ENCODE measurements at places on chromosomes 5 and 9.

GRCh38 chr9:79692857-79693571 is 121.2 kb downstream of the TLE4 start:
- DNase-seq, result no peak

GRCh38 chr9:121593066-121593465 is 58.4 kb upstream of the DAB2IP start:
- no peak for DNase-seq

DNA sequence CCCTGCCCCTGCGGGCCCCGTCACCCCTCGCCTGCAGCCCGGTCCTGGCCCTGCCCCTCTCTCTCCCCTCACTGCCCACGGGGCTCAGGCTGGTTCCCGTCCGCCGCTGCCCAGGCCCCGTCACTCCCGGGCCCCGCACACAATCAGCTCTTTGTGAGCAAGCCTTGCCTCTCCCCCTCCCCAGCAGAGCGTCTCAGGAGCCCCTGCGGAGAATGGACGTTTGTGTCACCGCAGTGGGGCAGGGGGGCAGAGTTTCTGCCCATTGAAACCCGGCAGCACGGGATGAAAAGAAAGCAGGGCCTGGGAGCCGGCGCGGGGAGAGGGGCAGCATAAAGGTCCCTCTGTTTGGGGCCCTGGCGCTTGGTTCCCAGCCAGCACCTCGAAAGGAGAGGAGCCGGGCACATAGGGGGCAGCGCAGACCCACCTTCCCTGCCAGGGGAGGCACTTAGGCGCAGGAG is 13.5 kb upstream of the NUP214 start:
- DNase-seq, result no peak

- no peak for DNase-seq
Observed at GRCh38 chr5:151680944-151681427, 5.7 kb downstream of the SPARC start.

DNA sequence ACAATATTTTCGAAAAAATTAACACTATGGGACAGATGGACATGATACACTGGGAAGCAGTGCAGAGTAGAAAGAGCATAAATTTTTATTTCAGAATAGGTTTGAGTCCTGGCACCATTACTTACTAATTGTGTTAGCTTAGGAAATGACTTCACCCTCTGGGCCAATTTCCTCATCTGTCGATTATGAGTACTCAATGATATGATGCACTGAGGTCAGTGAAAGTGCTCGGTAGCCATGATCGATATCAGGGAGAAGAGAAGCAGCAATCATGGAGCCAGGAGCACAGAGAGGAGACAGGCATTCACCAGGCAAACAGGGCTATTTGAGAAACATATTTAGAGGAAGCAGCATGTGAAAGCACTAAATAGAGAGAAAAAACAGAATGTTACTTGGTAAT is 29.4 kb downstream of the NR6A1 start:
- no peak for DNase-seq

GRCh38 chr5:133777951-133778350 is 165.6 kb upstream of the FSTL4 start:
- DNase-seq, result no peak

- no peak for DNase-seq
Observed at GRCh38 chr9:113507256-113507655, 43.7 kb downstream of the RGS3 start.

DNA sequence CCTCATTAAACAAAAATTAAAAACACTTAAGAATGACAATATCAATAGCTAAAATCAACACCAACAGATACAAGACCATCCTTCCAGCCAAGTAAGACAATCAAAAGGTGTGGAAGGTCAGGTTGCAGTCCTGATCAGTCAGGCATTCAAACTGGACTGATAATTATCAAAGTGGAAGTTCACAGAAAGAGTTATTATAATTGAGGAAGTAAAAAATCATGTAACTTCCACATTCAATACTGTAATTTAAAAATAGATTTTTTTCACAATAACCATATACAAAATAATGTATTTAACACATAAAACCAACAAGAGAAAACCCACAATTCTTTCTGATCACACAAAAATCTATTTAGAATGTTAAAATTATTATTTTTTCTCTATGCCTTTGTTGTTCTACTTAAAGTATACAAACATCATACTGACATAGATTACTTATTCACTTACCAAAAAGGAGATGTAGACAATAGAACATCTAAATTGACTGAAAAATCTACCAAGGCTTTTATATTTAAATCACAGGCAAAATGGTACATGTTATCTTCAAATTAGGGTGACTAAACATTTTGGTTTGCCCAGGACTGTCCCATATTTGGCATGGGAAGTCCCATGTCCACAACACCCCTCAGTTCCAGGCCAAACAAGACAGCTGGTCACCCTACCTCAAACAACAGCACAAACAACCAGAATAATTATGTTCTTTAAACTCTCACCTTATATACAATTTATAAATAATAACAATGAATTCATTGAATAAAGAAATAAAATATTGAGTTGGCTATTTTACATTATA is 142.5 kb upstream of the SLC24A2 start:
- DNase-seq, result no peak

- DNase-seq, result no peak
Observed at GRCh38 chr5:24141046-24141445, 503.7 kb downstream of the CDH10 start.

GRCh38 chr5:174245516-174246075 is 200.1 kb downstream of the NSG2 start:
- DNase-seq, result no peak

DNA sequence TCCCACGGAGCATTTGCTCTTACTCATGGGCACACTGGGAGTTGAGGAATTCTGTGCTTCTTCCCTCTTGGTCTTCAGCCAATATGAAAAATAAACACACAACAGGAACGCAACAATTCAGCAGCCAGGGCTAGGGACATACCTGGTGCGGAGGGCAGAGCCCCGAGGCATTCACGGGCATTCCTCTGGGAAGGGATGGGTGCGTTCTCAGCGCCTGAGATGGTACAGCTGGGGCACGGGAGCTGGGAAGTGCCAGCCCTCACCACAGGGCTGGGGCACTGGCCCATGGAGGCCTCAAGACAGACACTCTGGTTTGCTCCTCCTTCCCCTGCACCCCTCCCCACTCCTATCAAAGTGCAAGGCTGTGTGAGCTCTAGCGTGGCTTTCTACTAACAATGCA is 2.1 kb downstream of the SLC6A3 start:
- DNase-seq, result no peak

- DNase-seq, result no peak
Observed at GRCh38 chr9:92973700-92974099, 26.4 kb downstream of the FGD3 start.

DNA sequence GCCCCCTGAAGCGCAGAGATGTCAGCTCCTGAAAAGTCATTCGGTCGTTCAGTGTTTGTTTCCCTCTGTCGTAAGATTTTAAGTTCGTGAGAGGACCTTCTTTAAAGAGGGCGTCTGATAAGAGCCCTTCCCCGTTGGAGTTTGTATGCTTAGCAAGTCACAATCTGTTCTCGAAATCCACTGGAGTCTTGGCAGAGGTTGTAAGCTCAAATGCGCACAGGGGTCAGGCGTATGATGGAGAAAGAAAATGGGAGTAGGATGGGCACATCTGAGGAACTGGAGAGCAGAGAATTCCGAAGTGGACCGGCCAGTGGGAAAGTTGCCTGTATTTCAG is 710 bp downstream of the HSD17B4 start:
- no peak for DNase-seq

DNA sequence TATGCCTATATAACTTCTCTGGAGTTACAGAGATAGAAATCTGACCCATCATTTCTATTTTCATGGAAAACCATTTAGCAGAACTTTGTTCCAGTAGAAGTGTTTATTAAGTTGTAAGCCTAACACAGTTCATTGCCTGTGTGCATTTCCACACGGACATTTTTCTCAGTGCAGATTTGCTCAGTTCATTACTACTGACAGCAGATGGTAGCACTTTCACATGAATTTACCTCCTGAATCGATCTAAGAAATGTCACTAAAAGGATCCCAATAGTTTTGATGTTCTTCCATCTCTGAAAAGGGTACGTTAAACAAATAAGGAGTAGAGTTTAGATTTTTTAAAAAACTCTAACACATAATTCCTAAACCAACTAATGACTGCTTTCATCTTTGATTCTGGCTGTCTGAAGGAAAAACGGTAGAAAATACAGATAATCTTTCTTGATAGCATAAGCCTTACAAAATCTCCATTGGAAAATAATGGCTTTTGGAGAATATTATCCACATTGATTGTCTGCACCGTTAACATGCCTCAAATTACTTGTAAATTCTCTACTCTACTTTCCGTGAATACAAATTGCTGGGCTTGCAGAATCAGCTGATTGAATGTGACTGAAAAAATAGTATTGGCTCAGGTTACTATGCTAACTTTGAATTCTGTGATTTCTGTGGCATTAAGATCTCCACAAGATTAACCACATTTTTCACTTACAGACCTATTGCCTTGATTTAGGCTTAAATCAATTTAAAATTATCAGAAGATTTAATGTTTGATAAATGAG is 33.1 kb downstream of the RPS23 start:
- DNase-seq, result no peak

DNA sequence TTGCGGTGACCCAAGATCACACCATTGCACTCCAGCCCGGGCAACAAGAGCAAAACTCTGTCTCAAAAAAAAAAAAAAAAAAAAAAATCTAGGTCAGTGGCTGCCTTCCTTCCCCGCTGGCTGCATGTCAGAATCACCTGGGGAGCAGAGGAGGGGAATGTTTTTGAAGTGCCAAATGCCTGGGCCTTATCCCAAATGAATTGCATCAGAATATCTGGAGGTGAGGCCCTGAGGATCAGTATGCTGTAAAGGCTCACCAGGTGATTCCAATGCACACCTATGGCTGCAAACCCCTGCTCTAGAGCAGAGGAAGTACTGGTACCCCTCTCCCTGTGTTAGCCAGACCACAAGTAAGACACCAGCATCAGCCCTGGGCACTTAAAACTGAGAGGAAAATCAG is 44.7 kb upstream of the GABRP start:
- no peak for DNase-seq

- no peak for DNase-seq
Observed at GRCh38 chr9:119273325-119273904, 95.8 kb downstream of the BRINP1 start.

DNA sequence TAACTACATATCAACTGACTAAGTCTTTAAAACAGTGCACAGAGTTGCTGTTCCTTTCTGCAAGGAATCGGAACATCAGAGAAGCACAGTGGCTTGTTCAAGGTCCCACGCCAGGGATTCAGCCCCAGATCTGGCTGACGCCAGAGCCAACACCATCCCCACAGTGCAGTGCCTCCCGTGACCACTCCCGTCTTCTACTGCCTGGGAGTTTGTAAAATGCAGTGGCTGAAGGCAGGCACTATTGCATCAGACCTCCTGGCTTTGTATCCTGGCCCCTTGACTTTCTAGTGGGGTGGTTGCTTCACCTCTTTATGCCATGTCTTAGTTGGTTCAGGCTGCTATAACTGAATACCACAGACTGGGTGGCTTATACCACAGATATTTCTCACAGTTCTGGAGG is 131.0 kb downstream of the NSG2 start:
- DNase-seq, result no peak

- no peak for DNase-seq
Observed at GRCh38 chr5:1855596-1855995, 27.1 kb downstream of the IRX4 start.

DNA sequence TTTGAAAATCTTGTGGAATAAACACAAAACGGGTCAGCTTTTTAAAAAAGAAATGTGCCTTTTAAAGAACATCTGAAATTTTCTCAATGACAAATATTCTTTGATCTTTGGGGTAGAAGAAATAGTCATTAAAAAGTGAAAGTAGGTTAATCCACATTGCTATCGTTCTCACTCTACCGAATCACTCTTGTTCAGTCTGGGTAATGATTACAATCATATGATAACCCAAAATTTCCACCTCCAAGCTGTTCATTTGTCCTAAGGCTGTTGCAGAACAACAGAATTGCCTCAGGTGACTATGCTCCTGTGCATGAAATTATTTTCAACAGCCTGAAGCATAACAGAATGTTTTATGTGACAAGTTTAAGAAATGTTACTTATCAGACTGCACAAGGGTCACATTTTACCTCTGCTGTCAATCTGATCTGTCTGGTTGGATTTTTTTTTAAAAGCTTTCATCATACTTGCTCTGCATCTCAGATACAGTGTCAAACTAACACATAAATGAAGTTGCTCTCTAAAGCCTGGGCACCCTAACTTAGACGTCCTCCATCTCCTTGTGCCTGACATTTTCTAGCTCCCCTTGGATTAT is 227.3 kb downstream of the LURAP1L start:
- DNase-seq, result no peak

GRCh38 chr9:130845901-130846481 is 10.9 kb downstream of the ABL1 start:
- no peak for DNase-seq

GRCh38 chr5:42995360-42995751 is 44.8 kb downstream of the ANXA2R start:
- no peak for DNase-seq

GRCh38 chr5:158423623-158424200 is 564.8 kb upstream of the CLINT1 start:
- no peak for DNase-seq

DNA sequence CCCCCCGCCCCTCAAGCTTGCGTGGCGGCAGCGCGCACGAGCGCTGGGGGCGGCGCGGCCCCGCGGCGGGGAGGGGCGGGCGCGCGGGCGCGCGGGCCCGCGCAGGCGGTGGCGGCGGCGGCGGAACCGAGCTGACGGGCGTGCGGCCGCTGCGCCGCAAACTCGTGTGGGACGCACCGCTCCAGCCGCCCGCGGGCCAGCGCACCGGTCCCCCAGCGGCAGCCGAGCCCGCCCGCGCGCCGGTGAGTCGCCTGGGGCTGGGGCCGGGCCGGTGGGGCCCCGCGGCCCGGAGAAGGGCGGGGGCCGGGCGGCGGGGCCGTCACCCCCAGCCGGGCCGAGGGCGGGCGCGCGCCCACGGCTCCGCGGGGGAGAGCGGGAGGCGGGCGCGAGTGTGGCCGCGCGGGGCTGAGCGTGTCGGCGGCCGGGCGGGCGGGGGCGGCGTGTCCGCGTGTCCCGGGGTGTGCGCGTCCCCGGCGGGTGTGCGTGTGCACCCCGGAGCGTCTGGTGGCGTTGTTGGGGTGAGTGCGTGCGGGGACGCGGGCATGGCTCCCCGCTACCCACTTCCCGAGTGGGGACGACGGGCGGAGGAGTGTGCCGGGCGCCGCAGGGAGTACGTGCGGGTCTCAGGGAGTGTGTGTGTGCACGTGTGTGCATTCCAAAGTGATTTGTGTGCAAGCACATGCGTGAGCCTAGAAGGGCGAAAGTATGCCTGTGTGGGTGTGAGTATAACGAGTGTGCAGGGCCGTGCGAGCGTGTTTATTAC is at the start of gene NEK6:
TSS of gene NEK6 (plus strand) at position 106 of the 763 bp plus-strand sequence. CDS start 44,016 bp downstream, outside the sequence.
- DNase-seq, result no peak

All from stimulated activated CD4-positive, alpha-beta T cell treated with anti-CD3 and anti-CD28 coated beads, Interleukin-1b, Interleukin-23, amount 100 ng/mL, for 1 hour (primary cell).